ENCODE measurements at places on chromosomes 16 and 17.
A peak's percentile ranks its signal among the peaks of the same experiment; 100 is the strongest.

DNA sequence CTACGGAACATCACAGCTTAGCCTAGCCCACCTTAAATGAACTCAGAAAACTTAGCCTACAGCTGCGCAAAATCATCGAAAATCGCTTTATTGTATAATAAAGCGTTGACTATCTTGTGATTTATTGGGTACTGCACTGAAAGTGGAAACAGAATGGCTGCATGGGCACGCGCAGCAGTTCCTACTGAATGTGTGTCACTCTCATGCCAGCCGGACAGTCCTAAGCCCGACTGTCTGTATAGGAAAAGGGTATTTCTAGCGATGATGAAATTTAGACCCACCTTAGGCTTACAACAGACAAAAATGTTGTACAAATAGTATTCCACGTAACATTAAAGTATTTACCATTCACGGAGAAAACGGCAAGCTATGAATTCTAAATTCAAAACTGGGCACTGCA, 9.3 kb downstream of the FBXO31 start:
- DNase-seq = no peak

GRCh38 chr17:82920150-82920549, 80.3 kb upstream of the ZNF750 start:
- DNase-seq = no peak

DNA sequence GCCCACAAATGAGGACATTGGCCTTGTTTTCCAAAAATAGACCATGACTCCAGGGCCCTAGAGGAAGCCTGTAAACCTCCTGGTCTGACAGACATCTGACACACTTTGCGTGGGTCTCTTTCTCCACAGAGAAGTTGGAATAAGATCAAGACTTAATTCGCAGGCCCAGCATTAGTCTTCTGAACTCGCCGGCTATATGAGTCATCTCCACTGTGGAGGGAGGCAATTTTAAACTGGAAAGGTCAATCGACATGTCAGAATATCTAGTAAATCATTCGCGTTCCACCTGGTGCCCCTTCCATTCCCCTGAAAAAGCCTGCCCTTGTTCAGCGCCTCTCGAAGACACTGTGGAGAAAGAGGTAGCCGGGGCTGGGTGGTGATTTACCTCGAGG, 140.1 kb downstream of the CLEC16A start:
- DNase-seq = peak; percentile 63

DNA sequence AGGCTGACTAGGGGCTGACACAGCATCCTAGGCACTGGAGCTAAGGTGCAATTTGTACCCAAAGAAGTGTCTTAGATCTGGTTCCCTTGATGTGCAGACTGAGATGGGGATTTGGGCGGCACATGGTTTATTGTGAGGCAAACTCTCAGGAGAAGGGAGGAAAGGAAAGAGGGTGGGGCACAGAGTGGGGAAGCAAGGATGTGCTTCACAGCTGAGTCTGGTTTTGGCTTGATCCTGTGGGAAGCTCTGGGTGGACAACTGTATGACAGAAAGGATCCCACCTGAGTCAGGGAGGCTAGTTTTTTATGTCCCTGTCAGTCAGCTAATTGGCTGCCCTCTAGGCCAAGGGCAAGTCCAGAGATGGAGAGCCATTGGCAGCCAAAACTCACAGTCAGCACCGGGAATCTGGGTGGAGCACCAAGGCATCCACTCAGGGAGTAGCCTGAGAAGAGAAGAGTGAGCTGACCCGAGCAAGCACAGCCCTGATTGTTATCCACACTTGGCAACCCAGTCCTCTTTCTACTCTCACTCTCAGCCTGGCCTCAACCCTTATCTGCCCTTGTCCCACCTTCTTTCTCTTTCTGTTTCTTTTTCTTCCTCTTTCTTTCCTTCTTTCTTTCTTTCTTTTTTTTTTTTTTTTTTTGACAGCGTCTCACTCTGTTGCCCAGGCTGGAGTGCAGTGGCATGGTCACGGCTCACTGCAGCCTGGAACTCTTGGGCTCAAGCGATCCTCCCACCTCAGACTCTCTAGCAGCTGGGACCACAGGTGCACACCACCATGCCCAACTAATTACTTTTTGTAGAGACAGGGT, 12.0 kb downstream of the ARL4D start:
- peak; percentile 33 for DNase-seq

DNA sequence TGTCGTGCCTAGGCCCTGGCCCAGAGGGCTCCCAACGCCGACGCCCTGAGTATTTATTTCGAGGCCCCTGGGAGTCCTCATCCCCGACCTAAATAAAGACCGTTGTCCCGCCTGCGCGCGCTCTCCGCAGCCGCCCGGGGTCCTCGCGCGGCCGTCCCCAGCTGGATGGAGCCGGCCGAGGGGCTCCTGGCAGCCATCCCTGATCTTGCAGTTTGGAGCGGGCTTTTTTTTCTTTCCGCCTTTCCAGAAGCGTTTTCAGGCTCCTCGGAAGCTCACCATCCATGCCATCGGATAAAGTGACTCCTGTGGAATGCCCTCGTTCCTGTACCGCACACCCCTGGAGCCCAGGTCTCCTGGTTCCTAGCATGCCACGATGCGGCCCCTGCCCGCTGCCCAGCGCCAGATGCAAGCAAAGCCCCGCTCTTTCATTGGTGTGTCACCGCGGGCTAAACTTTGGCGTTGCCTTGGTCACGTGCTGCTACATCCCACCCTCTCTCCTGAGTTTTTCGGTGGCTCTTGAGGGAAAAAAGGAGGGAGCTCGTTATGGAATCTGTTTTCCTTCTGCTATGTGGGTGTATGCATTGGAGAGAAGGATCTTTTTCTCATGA, 716 bp downstream of the TMEM94 start:
- peak; percentile 33 for DNase-seq

DNA sequence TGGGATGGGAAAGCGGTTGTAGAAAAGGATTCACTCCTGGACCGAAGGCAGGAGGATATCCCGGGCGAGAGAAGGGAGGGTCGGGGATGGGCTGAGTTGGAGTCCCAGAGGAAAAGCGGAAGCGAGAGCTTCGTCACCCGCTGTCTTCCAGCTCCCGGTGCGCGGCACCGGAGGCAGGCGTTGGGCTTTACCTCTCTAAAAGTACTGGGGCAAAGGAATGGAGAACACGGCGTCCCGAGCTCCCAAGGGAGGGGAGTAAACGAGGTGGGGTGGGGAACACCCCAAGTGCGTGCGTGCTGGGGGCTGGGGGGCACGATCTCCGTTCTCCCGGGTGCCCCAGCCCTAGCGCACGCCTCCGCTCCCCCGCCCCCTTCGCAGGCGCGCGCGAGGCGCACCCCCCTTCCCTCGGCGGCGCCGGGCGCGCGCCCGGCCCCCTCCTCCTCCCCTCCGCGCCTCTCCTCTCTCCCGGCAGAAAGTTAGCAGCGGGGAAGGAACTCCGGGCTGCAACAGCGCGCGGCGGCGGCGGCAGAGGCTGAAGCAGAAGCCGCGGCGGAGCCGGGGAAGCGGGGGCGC, at the start of gene HS3ST4:
TSS of gene HS3ST4 (plus strand) at position 441 of the 573 bp plus-strand sequence.
- no peak for DNase-seq

- DNase-seq = no peak
These were observed 22.1 kb downstream of the CNTNAP1 start for GRCh38 chr17:42704490-42704836.

DNA sequence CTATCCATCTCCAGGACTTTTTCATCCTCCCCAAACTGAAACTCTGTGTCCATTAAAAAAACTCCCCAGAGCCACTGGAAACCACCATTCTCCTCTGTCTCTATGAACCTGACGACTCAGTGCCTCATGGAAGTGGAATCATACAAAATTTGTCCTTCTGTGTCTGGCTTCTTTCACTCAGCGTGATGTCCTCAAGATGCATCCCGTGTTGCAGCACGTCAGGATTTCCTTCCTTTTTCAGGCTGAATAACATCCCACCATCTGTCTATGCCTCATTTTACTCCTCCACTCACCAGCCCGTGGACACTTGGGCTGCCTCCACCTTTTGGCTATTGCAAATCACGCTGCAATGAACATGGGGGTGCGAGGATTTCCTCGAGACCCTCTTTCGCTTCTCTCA, 12.6 kb upstream of the ALDH3A1 start:
- no peak for DNase-seq

- no peak for DNase-seq
These were observed 14.4 kb upstream of the MYLK3 start for GRCh38 chr16:46762583-46762982.

- DNase-seq = peak; percentile 83
These were observed 26.2 kb downstream of the ANKRD40 start for GRCh38 chr17:50681263-50682200.

GRCh38 chr16:48317614-48318315, 67.4 kb downstream of the SIAH1 start:
- DNase-seq = peak; percentile 74

DNA sequence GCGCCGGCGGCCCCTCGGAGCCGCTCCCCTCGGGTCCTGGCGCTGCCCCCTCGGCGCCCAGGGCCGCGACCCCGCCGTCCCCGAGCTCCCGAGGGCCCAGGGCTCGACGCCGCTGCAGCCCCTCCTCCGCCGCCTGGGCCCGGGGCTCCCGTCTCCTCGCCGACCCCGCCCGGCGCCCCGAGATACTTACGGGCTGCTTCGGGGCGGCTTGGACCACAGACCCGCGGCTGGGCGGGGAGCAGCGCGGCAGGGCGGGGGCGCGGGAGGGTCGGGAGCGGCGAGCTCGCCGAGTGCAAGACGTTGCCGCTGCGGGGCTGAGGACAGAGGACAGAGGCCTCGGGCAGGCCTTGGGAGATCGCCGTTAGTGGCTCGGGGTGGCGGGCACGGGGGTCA, 290 bp downstream of the TOB1 start:
- DNase-seq = no peak

DNA sequence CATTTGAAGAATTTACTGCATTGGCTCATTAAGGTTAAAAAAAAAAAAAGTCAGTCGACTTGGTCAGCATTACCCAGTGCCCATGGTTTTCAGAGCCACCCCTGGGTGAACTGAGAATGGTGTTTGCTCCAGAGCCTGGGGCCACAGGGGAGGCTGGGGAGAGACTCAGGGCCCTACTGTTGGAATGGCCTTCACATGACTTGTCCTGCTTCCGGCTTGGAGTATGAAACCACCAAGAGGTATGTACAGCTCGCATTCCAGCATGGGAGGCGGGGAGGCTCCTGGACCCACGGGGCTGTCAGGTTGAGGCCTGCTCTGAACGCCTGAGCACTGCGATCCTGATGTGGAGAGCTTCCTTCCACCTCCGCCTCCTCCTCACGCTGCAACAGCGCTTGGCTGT, 36.8 kb downstream of the MSI2 start:
- DNase-seq = no peak

- no peak for DNase-seq
These were observed 1.1 kb downstream of the ST6GALNAC2 start for GRCh38 chr17:76584427-76585032.

DNA sequence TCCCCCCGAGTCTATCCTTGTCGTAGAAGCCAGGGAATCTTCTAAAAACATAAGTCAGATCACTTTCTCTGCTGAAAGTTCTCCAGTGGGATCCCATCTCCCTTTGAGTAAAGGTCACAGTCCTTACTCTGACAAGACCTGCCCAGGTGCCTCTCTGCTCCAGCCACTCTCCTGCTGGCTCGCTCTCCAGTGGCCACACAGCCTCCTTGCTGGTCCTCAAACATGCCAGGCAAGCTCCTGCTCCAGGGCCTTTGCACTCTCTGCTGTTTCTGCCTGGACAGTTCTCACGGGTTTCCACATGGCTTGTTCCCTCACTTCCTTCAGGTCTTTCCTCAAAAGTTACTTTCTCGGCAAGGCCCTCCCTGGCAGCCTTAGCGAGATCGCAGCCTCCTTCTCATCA, 3.4 kb downstream of the B9D1 start:
- DNase-seq = no peak

DNA sequence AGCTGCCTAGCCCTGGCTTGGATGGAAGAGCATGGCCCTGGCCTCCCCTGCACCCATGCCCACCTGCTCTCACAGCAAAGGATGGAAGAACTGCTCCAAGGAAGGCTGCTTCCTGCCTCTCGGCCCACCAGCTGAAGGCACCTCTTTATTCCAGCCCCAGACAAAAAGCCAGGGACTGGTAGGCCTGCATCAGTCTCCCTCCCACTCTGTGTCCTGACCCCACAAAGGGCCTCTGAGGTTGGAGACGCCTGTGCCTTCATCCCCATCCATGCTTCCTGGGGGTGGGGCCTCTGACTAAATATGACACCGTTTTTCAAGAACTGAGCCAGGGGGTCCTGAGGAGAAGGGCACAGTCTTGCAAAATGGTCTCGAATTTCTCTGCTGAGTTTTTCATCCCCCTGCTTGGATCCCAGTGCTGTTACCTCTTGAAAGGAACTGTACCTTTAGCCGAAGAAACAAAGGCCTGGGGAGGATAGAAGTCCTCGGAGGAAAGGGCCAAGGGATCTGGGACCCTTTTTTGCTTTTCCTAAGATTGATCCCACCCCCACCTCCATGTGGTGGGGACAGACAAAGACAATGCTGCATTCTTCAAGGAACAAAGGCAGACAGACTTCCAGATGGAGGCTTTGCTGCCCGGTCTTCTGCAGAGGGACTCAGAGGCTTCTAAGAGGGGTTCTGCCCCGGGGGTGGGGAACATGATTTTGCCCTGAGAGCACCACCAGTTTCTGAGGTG, 5.2 kb downstream of the C17orf50 start:
- DNase-seq = no peak

DNA sequence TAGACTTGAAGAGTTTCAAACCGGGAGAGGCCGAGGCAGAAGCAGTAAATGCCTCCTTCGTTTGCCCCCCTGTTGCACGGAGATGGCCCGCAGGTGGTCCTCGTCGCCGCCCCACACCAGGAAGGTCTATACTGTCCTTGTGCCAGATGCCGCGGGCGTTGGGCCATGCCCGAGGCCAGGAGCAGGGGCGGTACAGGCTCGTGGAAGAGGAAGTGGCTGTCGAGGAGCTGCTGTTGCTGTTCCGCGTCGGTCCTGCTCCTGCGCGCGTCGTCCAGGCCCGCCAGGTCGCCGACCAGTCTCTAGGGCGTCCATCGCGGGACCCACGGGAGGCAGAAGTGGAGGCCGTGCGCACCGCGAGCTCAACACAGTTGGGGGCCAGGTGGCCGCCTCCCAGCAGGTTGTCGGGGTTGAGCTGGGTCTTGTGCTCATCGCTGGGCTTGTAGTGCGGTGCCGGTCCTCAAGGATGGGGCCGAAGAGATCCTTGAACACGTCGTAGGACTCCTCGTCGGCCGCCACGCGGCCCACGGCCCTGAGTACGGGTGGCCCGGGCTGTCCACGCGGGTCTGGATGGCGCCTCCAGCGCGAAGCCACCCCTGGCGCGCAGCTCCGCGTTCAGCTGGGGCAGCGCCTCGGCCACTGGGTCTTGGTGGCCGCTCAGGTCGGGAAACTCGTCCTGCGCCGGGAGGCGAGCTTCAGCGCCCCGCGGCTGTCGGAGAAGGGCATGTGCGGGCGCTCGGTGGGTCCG, 13.1 kb upstream of the C16orf87 start:
- no peak for DNase-seq

- no peak for DNase-seq
These were observed 6.7 kb downstream of the CBX8 start for GRCh38 chr17:79789943-79790804.

GRCh38 chr17:81273698-81274470, 21.2 kb downstream of the SLC38A10 start:
- no peak for DNase-seq

DNA sequence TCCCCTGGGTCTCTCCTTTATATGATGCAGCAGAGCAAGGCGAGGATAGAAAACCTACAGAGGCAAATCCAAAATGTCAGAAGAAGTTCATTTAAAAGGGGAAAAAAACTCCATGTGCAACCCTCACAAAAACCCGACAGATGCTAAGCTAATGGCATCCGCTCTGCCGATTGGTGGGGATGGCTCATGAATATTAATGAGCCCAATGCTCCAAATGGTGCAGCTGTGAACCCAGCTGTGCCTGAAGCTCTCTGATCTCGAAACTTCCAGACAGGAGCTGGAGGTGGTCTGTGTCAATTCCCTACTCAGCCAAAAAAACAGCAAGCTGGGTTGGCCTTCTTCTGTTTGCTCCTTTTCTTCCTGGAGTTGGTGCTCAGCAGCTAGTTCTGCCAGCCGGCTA, 15.5 kb downstream of the SNX11 start:
- DNase-seq = no peak

- DNase-seq = peak; percentile 25
These were observed 345.9 kb downstream of the C16orf95 start for GRCh38 chr16:86971251-86971650.
